Activated T-cell treated with anti-CD3 and anti-CD28 coated beads for 24 hours (primary cell): ENCODE measurements at places on chromosomes 12 and 14.

DNA sequence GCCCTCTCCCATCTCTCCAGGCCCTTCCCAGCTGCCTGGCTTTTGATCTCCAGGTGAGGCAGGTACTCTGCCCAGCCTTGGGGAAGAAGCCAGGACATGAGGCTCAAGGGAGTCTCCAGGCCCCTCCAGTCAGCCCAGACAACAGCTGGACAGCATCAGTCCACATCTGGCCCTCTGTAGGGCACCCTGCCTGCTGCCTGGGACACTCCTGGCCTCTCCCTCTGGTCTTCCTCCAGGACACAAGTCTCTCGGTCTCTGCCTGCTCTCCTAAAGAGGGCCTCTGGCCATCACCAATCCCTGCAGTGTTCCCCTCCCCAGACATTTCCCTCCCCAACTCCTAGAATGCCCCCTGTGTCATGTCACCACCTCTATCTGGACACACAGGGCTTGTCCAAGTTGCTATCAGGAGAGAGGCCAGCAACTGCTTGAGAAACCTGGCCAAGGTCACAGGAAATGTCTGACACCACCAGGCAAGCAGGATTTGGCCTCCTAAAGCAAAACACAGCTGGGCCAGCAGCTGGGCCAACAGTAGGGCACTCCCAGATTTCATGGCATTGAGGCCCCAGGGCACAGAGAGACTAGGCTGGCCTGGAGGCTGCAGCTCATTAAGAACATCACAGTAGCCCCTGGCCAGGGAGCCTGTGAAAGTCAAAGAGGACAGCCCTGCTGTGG, 29.0 kb downstream of the LTBP2 start:
- DNase-seq = no peak

- no peak for DNase-seq
Measured at GRCh38 chr14:26404927-26405326, 192.9 kb downstream of the NOVA1 start.

GRCh38 chr14:39109893-39110715, 4.0 kb upstream of the GEMIN2 start:
- DNase-seq = no peak

- DNase-seq = no peak
Measured at GRCh38 chr12:13702381-13702780, 279.0 kb downstream of the GRIN2B start.

- DNase-seq = no peak
Measured at GRCh38 chr12:39872425-39872824, 233.5 kb downstream of the SLC2A13 start.

GRCh38 chr14:93970585-93970964, 5.8 kb downstream of the ASB2 start:
- DNase-seq = peak; percentile 54

DNA sequence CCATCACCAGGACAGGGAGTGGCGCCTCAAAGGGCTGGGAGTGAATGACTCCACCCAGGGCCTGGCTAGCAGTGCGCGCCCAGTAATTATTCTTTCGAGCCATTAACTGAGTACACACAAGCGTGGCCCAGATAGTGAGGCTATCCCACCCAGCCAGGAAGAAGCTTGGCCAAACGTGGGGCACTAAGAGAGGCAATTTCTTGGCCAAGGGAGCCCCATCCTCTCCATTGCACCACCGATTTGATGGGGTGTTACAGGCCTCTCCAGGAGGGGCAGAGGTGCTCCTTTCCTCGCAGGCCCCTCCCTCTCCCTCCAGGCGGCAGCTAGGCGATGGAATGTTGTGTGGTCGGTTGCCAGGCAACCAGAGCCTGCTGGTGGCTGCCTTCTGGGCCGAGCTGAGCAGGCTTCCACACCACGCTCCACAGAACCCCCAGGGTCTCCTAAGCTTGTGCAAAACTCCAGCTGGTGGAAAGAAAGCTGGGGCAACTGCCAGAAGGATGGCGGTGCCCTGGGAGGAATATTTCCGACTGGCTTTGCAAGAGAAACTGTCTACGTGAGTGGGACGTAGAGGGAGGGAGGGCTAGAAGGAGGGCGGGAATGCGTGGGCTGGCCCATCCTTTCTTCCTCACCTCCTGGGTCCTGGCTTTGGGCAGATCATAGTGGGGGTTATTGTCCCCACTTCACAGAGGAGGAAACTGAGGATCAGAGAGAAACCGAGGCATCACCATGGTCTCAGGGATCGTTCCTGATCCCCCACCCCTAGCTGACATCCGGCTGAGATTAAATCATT, at the start of gene CFAP73:
TSS of gene CFAP73 (plus strand) at position 364 of the 790 bp plus-strand sequence. CDS start at position 498, 134 bp downstream.
- DNase-seq = no peak

DNA sequence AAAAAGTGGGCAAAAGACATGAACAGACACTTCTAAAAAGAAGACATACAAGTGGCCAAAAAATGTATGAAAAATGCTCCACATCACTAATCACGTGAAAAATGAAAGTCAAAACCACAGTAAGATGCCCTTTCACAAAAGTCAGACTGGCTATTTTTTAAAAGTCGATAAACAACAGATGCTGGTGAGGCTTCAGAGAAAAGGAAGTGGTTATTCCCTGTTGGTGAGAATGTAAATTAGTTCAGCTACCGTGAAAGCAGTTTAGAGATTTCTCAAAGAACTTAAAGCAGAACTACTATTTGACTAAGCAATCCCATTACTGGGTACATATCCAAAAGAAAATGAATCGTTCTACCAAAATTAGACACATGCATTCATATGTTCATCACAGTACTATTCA, 237.0 kb downstream of the KIF21A start:
- DNase-seq = no peak

DNA sequence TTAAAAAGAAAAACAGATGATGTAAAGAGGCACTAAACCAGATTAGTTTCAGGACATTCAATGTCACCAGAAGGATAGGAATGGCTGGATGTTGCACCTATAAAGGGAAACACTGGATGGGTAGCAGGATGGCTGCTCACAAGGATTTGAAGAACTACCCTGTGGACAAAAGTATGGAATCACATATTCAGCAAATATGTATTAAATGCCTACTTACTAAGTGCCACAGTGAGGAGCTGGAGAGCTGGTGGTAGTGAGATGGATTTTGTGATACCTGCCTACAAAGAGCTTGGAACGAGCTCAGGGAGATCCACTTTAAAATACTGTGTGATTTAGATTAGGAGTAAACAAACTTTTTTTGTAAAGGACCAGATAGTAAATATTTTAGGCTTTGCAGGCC, 316.2 kb downstream of the PAWR start:
- DNase-seq = no peak

GRCh38 chr14:27387463-27387862, 789.6 kb upstream of the NOVA1 start:
- no peak for DNase-seq

- DNase-seq = no peak
Measured at GRCh38 chr12:28051516-28052354, 79.2 kb upstream of the PTHLH start.

GRCh38 chr12:7695566-7696197, at the start of gene GDF3:
Gene GDF3 (minus strand): TSS chr12:7695775. CDS start chr12:7695728, 47 bp downstream.
- DNase-seq = no peak

GRCh38 chr12:92302041-92302829, 156.6 kb upstream of the BTG1 start:
- DNase-seq = no peak

DNA sequence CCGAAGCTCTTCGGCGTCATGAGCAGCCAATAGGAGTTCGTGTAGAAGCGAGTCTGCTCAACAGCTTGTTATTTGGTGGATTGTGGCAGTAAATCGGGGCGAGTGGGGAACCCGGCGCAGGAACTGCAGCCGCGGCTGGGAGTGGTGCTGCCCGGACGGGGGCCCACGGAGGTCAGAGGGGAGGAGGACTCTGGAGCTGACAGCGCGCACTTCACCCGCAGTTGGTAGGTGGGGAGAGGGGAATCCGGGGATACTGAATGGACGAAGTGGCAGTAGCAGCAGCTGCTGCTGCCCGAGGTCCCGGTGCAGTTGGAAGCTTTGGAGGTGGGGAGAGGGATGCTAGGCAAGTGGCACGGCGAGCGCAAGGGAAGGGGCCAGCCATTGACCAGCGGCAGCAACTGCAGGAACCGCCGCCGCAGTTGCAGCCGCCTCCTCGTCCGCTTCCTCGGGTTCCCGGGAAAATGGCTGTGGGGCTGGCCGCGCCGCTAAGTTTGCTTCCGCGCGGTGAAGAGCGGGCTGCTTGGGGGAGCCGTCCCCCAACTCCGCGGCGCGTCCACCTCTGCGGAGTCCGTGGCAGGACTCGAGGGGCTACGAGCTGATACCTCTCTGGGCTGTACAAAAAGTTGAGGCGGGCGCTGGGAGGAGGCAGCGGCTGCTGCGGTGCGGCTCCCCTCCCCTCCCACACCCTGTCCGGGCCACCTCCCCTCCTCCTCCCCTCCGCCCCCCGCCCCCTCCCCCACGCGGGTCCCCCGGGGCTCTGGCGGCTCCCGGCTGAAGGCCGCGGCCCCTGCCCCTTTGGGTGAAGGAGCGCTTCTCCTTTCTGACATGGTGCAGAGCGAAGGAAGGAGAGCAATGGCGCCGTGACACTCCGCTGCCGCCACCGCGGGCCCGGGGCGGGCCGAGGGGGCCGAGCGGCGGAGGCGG, at the start of gene ARID4A:
TSS of gene ARID4A (plus strand) at position 79 of the 924 bp plus-strand sequence. CDS start 1,300 bp downstream, outside the sequence.
- DNase-seq = peak; percentile 78

DNA sequence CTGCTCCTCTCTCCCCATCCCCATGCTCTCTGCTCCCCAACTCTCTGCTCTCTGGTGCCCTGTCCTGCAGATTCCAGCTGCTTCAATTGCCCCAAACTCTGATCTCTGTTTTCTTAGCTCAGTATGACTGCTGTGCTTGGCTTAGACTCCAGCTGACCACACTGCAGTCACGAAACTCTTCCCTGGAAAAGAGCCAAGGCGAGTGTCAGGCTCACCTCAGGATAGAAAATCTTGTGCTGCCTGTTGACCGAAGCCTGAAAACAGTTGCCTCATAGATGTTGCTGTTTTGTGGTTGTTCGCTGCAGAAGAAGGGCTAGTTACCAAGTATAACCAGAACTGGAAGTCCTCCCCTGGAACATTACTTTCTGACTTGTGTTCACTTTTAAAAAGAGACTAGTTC, 6.7 kb upstream of the STON2 start:
- no peak for DNase-seq

- no peak for DNase-seq
Measured at GRCh38 chr14:52363041-52363704, 49.1 kb downstream of the PTGER2 start.

GRCh38 chr12:50112456-50113218, 601 bp downstream of the COX14 start:
- no peak for DNase-seq

DNA sequence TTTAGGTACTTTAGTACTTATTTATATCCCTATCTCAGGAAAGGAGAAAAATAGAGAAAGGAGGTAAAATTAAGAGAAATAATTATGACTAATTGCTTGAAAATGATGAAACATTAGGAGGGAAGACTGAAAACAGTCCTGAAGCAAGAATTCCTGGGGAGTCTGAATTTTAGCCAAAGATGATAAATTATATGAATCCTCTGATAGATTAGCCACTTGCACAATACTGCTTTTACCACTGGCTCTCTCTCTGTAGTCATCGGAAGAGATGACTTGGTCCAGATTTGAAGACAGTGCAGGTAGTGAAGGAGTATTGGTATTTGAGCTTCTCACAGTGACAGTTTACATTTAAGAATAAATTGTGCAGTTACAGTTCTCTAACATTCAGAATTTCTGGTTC, 83.8 kb upstream of the CLEC14A start:
- no peak for DNase-seq

DNA sequence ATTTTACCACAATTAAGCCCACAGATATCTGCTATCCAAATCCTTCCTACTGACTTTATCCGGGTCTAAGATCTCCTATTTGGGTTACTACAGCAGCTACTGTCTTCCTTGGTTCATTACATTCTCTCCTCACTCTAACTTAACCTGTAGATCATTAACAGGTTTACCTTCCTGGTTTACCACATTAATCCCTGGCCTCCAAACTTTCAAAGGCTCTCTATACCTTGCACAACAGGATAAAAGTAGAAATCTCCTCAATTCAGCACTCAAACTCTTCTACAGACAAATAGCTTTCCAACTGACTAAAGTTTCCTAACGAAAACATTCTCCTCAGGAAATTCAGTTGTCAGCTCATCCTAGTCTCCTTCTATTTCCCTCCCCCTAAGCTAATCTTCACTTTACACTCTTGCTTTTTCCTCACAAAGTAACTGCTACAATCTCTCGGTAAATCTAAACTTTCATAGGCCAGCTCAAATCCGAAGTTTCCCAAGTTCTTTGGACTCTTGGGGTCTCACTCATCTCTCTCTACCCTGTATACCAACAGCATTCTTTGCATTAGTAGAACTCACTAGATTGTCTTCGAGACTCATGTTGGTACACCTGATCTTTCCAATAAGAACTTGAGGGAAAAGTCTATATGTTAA, 2.7 kb downstream of the BTBD7 start:
- no peak for DNase-seq

- DNase-seq = no peak
Measured at GRCh38 chr14:37140176-37140575, 32.2 kb downstream of the SLC25A21 start.

DNA sequence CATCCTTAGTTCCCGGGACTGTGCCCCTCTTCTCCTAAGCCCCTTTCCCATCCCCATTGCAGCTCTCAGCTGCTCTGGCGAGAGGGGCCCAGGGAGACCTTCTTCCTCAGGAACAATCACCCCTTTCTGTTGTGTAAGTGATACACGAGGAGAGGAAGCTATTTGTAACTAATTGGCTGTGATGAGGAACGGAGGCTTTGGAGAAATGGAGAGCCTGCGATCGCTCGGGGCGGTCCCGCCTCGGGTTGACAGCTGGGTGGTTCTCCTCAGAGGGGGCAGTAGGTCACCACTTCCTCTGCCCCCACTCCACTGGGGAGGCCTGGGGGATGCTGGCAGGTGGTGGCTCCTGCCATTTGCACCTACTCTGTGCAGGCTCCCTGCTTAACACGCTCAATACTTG, 6.6 kb upstream of the PGF start:
- no peak for DNase-seq

- DNase-seq = no peak
Measured at GRCh38 chr12:47088021-47088944, 8.5 kb upstream of the AMIGO2 start.

DNA sequence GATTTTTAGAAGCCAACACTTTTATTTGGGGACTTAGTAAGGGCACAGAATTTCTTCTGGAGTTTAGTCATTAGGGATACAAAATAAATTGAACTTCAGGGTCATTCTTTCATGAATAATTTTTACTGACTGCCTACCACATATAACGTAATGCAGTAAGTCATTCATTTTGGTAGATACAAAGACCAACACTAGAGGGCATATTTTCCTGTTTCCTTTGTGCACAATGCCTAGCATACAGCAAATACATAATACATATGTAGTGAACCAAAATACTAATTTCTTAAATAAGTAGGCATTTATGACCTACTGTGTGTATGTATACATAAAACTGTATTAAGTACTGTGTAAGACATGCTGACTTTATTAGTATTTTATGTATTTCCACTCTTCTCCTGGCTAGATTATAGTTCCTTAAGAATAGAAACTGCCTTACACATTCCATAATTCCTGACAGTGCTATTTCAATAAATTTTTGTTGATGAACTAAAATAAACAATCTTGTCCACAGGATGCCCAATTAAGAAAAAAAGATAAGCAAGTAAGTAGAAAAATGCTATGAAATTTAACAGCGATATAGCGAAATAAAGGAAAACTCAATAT, 47.9 kb downstream of the PPP1R12A start:
- no peak for DNase-seq
